ENCODE measurements at places on chromosomes 3 and 15. TPM values are rescaled to one million over a fixed set of nuclear protein-coding genes. Genes with fewer than 3 reads are reported as not detected.
A peak's percentile ranks its signal among the peaks of the same experiment; 100 is the strongest.

FBXO40 gene
- total RNA-seq: not detected

EPHB1 gene
- 1.1 TPM for total RNA-seq

CCR8 gene
- total RNA-seq: not detected

ADGRG7 gene
- total RNA-seq: not detected

CCR3 gene
- total RNA-seq: not detected

RBP2 gene
- total RNA-seq: not detected

ZBBX gene
- total RNA-seq: not detected

TERC gene
- 15.1 TPM for total RNA-seq

DLEC1 gene
- not detected for total RNA-seq

AADAC gene
- total RNA-seq: not detected

AVEN gene
- total RNA-seq: 28.9 TPM

DNA sequence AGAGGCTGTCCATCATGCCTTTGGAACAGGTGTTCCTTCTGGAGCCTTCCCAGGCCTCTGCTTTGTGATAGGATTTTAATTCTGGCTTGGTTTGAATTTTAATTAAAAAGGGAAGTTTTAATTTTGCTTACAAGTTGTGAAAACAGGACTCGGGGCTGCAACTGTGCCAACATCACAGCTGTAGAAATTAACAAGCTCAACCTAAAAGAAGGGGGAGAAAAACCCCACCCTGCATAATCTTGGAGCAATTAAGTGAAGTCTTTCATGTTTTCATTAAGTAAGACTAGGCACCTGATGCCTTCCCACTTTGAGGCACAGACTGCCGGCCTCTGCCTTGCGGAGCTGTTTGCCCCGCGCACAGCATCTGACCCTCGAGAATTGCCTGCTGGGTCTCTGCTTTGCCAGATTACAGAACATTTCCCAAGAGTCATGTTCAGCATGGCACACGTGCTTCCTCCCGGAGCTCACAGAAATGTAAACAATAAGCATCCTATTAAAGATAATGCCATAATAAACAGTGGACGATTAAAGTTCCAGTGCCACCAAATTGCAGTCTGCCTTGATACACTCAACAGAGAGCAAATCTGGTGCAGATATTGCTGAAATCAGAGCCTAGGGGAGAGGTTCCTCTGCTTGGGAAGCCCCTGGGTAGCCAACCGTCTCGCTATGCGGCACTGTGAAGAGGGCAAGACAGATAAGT, 364.2 kb downstream of the LRTM1 start:
- no peak for DNase-seq

- no peak for DNase-seq
These were observed 12.4 kb downstream of the GP5 start for GRCh38 chr3:194386648-194387047.

DNA sequence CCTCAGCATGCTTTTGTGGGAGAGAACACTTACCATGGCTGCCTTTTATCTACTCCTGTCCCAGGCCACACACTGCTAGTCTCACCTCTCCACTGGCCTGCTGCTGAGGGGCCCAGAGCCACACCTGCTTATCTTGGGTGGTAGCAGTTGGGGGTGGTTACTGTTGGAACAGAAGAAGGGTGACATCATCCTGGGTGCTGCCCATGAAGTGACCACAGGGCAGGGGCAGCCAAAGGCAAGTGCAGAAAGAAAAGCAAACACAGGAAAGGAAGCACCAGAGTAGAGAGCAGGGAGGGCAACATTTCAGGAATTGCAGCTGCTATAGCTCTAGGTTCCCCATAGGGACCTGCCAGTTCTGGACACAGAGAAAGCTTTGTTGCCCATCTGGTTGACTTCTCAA, 345.2 kb downstream of the VPS13C start:
- no peak for DNase-seq

GRCh38 chr3:45716790-45717336, 27.7 kb downstream of the SACM1L start:
- no peak for DNase-seq

GRCh38 chr3:185028121-185028520, 124.7 kb downstream of the C3orf70 start:
- DNase-seq: no peak

- DNase-seq: no peak
These were observed 189.1 kb upstream of the CADPS start for GRCh38 chr3:63064209-63064755.

DNA sequence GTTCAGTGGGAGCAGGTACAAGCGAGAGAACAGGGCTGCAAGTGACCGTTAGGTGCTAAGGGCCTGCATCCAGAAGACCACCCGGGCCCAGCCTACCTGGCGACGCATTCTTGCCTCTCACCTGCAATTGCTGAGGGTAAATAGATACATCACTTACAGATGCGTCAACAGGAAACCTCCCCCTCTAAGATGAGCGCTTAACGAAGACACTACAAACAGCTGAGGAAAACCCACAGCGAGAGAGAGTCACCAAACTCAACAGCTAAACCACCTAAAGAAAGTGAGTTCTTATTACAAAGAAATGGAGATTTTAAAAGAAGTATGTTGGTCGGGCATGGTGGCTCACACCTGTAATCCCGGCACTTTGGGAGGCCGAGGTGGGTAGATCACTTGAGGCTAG, 157.9 kb downstream of the CHSY1 start:
- DNase-seq: no peak

- DNase-seq: no peak
These were observed at the start of gene CACNA2D2 for GRCh38 chr3:50503504-50504342. TSS of gene CACNA2D2 (minus strand) at chr3:50503634. CDS start at chr3:50503423, 211 bp downstream.

GRCh38 chr3:117367861-117368260, 658.3 kb downstream of the TUSC7 start:
- DNase-seq: no peak

DNA sequence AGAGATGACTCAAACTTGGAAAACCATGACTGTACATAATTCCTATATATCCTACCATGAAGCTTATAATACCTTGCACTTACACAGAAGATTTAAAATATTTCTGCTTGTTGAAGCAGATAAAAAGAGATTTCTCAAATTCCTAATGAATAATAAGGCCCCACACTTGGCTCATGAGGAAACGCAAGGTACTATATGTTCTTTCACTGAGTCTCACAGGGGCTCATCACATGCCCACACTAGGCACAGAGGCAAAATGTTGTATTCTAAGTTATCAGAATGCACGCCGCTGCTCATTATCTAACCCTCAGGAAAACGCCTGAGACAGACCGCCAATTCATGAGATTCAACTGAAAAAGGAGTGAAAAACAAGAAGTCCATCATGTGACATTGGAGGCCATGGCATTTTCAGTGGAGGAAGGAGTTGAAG, 5.6 kb downstream of the MYO1E start:
- no peak for DNase-seq

DNA sequence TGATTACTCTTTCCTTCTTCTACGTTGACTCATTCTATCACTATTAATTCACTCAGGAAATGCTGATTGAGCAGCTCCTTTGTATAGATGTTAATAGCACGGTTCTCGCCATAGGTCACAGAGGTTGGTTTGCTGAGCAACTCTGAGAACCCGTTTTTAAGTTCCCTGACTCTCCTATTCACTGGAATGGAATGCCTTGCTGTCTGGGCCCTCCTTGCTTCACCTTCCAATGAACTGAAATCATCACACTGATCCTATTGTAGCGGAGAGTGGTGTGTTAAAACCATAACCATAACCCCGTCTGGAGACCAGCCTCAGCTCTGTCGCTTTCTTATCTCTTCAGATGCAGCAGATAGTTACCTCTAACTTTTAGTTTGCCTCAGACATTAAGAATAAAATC, 323.6 kb downstream of the GABRB3 start:
- DNase-seq: peak; percentile 19

GRCh38 chr15:79463043-79463780, 31.1 kb downstream of the MINAR1 start:
- no peak for DNase-seq

GRCh38 chr15:55891196-55891595, 102.2 kb downstream of the NEDD4 start:
- DNase-seq: no peak

GRCh38 chr15:42919799-42920518, 619 bp downstream of the TTBK2 start:
- DNase-seq: peak; percentile 44

DNA sequence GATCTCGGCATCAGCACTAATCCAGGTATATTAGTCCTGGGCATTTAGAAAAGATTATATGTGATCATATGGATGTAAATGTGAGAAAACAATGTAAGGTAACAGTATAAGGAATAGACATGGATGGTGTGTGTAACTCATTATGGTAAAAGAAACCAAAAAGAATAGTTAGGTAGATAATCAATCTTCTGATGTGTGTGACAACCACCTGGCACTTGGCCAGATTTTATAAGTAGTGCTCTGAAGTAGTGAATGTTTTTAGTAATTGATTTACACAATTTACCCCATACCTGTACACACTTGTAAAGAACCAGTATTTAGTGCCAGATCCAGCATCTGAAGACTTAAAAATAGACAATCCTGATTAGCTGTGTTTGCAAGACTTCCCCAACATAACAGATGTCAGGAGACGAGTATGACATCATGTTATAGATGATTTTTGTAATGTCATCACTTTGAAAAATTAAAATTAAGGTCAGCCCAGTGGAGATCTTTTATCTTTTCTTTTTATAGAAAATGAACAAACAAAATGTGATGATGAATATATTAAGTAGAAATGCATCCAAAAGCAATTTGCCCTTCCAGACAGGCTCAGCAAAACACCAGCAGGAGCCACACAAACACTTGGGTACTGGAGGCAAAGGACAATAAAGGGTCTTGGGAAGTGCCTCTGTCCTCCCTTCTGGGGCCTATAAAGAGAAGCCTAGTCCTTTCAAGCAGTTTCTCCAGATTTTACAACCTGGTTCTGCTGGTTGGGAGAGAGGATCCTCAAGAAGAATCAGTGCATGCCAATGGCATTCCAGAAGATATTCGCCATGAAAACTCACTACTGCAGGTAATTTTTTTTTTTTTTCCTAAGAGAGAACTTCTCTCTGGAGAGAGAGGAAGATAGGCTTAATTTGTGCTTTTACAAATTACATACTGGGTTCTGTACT, 140.7 kb downstream of the MECOM start:
- DNase-seq: no peak

DNA sequence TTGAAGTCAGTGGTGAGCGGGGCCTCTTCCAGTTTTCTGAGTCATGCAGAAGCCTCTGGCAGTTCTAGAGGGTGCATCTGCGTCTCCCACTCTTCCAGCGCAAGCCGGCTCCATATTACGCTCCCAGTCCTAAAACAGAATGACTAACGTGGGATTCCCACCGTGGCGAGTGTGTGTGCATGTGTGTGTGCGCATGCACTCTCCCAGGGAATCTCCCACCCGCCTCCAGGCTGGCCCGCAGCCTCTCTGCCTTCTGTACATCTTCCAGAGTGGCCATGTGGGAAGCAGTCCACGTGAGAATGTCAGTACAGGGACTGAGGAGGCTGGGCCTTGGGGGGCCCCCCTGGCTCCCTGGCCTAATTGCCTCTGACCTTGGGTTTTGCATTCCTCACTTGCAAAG, 87.7 kb downstream of the LSM3 start:
- DNase-seq: peak; percentile 88

DNA sequence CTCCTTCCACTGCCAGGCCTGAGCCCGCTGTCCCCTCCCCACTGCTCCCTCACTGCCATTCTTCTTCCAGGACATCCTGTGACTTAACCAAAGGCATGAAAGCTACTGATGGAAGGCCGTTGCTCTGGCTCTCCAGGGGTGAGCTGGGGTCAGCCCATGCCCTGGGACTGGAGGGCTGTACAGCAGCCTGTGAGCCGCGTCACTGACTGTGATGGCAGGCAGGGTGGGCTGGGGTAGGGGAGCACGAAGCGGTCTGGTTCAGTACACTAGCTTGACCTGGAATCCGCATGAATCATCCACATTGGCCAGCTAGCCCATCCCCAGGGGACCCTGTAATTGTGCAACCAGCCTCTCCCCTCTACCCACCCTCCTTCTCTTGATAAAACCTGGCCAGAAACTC, 30.8 kb downstream of the CORO2B start:
- no peak for DNase-seq

GRCh38 chr3:172209333-172210321, 170.2 kb downstream of the FNDC3B start:
- no peak for DNase-seq

DNA sequence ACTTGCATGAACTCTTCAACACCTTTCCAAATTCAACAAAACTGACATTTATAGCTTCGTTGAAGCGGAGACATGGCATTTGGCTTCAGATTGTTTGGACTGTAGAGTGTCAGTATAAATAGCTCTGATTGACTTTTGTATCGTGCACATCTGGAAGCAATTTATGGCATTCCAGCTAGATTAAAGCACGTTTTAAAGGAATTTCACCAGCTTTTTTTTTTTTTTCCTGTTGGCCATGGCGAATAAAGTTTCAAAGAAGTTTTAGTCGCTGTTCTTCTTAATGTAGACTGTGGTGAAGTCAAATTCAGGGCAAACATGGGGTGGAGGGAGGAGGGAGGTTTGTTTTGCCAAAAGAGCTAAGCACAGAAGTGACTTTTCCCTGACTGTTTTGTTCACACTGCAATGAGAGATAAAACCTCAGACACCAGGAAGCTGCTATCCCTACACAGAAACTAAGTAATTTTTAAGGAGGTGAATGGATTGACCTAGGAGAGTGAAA, 391.0 kb upstream of the RARB start:
- DNase-seq: no peak

GRCh38 chr15:101635944-101636727, 16.0 kb downstream of the TM2D3 start:
- DNase-seq: no peak

GRCh38 chr3:132435224-132435910, 18.1 kb downstream of the DNAJC13 start:
- no peak for DNase-seq

GRCh38 chr3:126460381-126460780, 15.3 kb downstream of the ZXDC start:
- DNase-seq: no peak

- no peak for DNase-seq
These were observed 89.9 kb upstream of the DCBLD2 start for GRCh38 chr3:98991393-98991792.

DNA sequence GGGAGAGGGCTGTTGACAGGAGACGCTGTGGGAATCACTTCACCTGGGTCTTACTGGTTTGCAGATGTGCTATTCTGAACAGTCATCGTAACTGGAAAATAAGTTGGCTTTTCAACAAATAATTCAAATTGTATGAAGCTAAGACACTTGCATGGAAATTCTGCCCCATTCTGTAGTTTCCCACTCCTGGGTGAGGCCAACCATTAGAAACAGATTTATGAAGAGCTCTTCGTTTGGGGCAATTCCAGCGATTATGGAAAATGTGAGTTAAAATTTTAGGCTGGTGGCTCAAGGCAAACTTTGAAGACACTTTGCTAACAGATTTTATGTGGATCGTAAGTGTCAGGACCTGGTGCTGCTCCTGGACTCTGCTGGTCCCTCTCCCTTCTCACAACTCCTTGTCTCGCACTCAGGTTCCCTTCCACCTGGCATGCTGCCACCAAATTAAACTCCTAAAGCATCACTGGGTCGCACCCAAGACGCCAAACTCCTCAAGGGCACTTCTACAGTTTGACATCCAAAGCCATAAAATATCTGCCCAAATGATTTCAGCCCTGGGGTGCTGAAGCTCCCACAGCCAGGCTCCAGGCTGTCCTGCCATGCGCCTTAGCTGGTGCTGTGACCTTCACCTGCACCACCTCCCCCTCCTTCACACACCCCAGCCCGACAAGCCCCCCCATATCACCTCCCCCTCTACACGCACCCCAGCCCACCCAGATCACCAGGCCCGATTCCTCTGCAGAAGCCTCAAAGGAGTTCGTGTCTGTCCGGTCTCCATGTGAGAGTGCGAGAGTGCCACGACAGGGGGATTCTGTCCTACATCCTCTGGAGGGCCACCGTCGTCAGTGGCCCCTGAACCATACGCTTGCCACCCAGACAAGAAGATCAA, 138.4 kb downstream of the NSMCE3 start:
- DNase-seq: no peak

All from HFFc6 (cell line).